HT-29 (cell line): ENCODE measurements at places on chromosomes 7 and 10. TPM values are rescaled to one million over a fixed set of nuclear protein-coding genes. Genes with fewer than 3 reads are reported as not detected.

Gene MSMB
- total RNA-seq: not detected in 2 replicates

Gene GHRHR
- total RNA-seq: not detected in 2 replicates

DNA sequence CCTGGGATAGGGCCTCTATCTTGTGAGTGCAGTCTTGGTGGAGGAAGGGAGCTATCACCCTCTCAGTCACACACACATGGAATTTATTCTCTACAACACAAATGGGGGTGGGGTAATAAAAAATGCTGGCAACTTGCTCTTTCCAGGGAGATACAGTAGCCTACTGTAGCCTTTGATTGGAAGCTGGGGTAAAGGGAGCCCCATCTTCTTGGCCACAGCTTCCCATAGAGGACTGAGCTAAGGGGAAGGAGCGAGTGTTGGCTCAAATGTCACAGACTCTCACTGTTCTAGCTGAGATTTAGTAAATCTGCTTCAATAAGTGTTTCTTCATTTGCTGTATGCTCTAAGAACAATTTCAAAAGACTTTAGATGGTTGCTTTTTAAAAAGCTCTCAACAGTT, 222.2 kb upstream of the CXCL12 start:
- no peak for DNase-seq

DNA sequence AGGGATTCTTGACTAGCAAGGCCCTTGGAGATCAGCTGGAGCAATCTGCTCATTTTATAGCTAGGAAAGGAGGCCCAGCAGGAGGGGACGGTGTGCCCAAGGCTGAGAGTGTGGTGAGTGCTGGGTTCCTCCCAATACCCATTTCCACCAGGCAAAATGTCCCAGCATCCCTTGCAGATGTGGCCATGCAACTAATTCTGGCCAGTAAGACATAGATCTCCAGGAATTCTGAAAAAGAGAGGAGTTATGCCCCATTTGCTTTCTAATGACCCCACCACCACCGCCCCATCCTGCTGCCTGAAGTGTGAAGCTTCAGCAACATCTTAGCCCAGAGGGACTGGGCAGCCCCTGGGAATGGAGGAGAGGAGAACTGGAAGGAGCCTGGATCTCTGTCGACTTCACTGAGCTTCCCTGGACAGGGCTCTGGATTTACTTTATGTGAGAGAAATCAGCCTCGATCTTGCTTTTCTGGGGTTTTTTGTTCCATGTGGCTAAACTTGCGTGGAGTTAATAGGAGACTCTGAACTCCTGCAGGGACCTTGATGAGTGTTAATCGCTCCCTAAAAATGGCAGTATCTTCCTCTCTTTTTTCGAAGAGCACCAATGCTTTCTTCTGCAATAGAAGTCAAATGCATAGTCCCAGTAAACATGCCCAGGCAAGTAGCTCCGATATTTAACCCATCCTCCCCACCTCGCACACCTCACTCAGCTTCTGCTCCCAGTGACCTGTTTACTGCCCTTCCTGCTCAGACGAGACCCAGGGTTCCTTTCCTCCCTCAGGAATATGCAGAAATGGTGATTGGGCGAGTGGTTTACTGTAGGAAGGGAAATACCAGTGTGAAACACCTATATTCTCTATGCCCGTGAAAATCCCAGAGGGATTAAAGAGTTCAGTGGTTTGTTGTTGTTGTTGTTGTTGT, 127.5 kb upstream of the GPR26 start:
- DNase-seq: no peak

DNA sequence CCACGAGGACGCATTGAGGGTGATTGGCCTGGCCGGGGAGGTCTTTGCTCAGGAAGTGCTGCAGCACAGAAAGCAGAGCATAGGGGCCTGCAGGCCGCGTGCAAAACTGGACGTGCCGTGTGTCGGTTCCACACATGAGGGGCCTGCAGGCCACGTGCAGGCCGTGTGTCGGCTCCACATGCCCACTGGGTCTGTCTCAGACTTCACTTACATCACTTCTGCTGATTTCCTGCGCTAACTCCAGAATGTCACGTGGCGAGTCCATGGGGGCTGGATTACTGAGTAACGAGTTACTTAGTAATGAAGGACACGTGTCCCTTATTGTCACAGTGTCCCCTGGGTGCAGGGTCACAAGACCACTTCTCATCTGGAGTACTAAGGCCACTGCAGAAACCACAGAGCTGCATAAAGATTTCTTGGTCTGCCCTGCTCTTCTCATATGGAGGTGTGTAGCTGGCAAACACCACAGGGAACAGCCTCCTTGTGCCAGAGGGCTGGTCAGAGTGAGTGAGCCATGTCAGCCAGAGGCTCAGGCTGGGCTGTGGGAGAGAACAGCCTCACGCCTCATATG, 60.8 kb downstream of the GDI2 start:
- no peak for DNase-seq

- DNase-seq: no peak
These were observed 202.2 kb downstream of the FRMD4A start for GRCh38 chr10:14128519-14128918.

- peak; percentile 97 for DNase-seq
These were observed 74.6 kb downstream of the PAXIP1 start for GRCh38 chr7:154928136-154929005.

Gene SP8
- not detected in 2 replicates for total RNA-seq

- DNase-seq: no peak
These were observed 315.2 kb upstream of the SHH start for GRCh38 chr7:156127166-156128134.

GRCh38 chr7:134593530-134594392, 44.9 kb downstream of the AKR1B15 start:
- no peak for DNase-seq

DNA sequence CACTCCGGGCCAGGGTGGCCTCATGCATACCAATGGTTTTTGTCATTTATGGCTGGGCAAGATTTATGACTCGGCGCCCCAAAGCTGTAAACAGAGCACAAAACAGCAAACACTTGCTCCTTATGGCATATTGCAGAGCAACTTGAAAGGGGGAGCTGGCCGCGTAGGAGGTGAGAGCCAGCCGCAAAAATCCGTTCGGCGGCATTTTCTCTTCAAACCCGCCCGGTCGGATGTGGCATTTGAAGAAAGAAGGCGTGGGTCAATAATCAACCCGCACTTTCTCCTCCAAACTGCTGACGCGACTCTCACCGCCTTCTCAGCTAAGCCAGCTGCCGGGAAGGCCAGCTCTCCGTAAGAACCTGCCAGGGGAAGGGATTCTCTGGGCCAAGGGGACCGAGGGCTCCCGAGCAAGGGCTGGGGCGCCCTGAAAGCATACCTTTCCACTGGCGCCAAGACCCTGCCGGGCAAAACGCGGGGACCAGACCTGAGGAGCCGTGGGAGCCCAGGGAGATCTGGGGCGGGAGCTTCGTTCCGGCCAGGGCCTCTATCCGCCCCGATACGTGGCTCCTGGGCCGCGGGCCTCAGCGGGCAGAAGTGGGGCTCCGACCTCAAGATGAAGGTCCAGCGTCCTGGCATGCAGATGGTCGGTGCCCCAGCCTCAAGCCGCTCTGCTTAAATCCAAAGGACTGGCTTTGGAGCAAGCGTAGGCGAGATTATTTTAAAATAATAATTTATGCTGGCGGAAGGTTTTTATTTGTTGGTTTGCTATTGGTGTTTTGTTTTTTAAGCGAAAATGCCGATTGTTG, 12.9 kb upstream of the HOXA2 start:
- DNase-seq: peak; percentile 98

DNA sequence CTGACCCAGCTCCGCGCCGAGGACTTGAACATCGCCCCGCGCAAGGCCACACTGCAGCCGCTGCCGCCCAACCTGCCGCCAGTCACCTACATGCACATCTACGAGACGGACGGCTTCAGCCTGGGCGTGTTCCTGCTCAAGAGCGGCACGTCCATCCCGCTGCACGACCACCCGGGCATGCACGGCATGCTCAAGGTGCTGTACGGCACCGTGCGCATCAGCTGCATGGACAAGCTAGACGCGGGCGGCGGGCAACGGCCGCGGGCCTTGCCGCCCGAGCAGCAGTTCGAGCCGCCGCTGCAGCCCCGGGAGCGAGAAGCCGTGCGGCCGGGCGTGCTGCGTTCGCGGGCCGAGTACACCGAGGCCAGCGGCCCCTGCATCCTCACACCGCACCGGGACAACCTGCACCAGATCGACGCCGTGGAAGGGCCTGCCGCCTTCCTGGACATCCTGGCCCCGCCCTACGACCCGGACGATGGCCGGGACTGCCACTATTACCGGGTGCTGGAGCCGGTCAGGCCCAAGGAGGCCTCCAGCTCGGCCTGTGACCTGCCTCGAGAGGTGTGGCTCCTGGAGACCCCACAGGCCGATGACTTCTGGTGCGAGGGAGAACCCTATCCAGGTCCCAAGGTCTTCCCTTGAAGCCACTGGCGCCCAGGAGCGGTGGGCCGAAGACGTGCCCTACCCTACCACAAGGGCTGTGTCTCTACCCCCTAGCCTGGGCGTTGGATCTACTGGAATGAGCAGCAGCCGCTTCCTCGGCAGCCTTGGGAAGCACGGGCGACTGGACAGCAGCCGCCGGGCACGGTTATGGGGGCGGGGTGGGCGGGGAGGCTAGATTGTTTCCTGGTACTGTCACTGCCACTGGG, 945 bp downstream of the ADO start:
- DNase-seq: peak; percentile 47

Gene FKBP9
- 63.5 and 77.2 TPM in 2 replicates for total RNA-seq

DNA sequence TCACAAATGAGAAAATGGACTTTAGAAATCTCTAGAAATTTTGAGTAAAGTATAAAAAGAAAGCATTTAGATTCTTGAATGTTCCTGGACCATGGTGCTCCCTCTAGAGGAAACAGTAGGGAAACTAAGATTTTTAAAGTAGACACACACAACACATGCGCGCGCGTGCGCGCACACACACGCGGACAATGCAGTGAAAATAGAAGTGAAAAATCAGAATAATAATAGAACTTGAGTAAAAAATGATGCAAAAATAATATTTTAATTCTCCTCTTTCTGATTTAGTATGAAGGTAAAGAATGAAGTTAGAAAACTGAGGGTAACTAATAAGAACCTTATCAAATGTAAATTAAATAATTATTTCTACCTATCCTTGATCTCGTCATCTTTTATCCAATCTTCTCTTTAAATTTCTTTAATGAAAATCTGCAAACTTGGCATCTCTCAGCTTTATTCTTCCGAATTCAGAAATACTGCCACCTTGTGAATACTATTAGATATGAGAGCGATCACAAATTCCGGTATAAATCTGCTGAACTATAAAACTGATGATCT, 117.0 kb upstream of the AMPH start:
- peak; percentile 26 for DNase-seq

Gene SUGCT
- not detected in 2 replicates for total RNA-seq

Gene LOXL4
- total RNA-seq: 19.6 and 23.0 TPM in 2 replicates

- DNase-seq: no peak
These were observed 8.3 kb upstream of the HYAL4 start for GRCh38 chr7:123836656-123837055.

DNA sequence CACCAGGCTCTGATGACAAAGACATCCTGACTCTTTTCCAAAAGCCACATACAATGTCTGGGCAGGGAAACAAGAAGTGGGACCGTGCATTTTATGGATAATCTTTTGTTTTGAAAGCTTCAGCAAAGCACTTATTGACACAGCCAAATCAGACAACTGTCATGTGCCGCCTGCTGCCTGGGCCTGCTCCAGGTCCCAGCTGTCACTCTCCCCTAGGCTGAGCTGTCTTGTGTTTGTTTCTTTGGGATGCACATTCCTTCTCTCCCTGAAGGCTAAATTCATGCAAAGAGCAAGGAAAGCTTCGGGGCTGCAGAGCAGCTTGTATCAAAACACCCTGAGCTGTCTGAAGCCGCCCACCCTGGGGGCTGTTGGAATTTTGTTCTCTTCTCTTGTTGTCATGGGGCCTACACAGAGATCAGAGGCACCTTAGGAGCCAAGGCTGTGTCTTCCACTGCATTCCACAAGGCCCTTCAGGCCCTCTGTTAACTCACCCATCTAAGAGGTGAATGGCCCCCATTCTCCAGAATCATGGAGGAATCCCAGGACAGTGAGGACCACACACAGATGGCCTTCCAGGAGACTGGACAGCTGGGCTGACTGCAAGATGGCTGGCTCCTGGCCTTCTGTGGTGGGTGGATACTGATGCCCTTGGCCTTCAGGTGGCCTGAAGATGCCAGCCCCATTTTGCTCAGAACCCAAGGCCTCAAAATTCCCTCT, 17.8 kb upstream of the SLC18A2 start:
- DNase-seq: no peak

Gene SMO
- total RNA-seq: not detected in 2 replicates

DNA sequence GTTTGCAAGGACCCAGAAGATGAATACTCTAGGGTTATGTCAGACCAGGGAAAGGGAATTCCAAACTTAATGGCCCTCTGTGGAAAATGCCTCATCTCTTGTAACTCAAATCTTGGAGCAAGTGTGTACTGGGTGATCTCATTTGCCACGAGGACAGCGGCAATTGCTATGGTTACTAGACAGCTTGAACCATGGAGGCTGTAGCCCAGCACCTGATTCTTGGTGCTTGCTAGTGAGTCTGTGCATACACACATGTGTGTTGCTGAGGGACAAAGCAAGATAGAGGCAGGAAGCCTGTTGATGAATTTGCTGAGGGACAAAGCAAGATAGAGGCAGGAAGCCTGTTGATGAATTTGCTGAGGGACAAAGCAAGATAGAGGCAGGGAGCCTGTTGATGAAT, 58.6 kb upstream of the FEZF1 start:
- DNase-seq: no peak

- peak; percentile 57 for DNase-seq
These were observed 240.6 kb upstream of the KIAA1217 start for GRCh38 chr10:23968301-23968700.

Gene FBXL13
- total RNA-seq: 0.16 and 0.48 TPM in 2 replicates

Gene CELF2
- total RNA-seq: not detected in 2 replicates

- DNase-seq: no peak
These were observed 261.2 kb downstream of the GLI3 start for GRCh38 chr7:41975849-41976248.

GRCh38 chr7:118696879-118697278, 472.4 kb downstream of the ANKRD7 start:
- no peak for DNase-seq

Gene GNAT3
- total RNA-seq: not detected in 2 replicates

GRCh38 chr10:675532-675931, 13.9 kb downstream of the DIP2C start:
- no peak for DNase-seq

DNA sequence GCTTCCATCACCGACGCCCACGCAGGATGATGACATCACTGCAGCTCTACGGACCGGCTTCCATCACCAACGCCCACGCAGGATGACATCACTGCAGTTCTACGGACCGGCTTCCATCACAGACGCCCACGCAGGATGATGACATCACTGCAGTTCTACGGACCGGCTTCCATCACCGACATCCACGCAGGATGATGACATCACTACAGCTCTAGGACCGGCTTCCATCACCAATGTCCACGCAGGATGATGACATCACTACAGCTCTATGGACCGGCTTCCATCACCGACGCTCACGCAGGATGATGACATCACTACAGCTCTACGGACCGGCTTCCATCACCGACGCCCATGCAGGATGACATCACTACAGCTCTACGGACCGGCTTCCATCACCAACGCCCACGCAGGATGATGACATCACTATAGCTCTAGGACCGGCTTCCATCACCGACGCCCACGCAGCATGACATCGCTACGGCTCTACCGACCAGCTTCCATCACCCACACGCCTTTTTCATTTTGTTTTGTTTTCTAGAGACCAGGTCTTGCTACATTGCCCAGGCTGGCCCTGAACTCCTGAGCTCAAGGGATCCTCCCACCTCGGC, 29.5 kb downstream of the GPER1 start:
- DNase-seq: no peak

Gene PRKCQ
- 0.03 and 0.21 TPM in 2 replicates for total RNA-seq

- DNase-seq: no peak
These were observed 505.5 kb upstream of the ZMIZ1 start for GRCh38 chr10:78563314-78563713.

Gene FAM24B
- not detected in 2 replicates for total RNA-seq

Gene MAPK8
- 21.9 and 24.9 TPM in 2 replicates for total RNA-seq

GRCh38 chr7:45687185-45687560, 113.0 kb downstream of the ADCY1 start:
- no peak for DNase-seq
